Common myeloid progenitor, CD34-positive (primary cell): ENCODE measurements at places on chromosomes 7 and 10.
A peak's percentile ranks its signal among the peaks of the same experiment; 100 is the strongest.

DNA sequence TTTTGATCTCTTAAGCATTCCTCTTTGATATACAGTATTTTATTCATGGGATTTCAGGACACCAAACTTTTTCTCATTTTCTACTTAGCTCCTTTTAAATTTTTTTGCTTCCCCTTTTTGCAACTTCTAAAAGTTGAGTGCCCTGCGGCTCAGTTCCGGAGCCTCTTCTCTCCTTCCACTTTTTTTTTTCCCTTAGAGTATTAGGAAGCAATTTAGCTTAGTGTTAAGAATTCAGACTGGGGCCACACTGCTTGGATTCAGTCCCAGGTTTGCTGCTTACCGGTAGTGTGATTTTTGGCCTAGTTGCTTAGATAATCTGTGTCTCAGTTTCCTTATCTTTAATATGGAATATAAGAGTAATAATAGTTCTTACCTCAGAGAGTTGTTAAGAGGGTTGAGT is 3.4 kb downstream of the STAM start:
- peak; percentile 74 for DNase-seq

GRCh38 chr7:99004216-99004615 is 125.9 kb downstream of the TRRAP start:
- no peak for DNase-seq

DNA sequence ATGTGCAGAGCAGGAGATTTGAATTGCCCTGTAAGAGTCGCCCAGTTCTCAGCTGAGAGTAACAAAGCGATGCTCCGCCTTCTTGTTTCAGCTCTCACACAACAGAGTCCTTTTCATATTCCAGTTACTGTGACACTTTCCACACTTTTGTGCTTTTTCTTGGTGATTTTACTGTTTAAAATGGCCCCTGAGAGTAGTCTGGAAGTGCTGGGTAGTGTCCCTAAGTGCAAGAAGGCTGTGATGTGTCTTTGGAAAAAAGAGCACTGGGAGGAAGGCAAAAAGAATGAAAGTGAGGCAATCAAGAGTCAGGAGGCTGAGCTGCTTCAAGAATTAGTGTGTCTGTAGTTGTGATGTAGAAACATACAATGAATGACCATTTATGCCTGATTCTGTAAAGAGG is 201.2 kb upstream of the SEMA3E start:
- DNase-seq = no peak

- DNase-seq = no peak
Measured at GRCh38 chr7:7701527-7701926, 16.9 kb downstream of the RPA3 start.

- DNase-seq = no peak
Measured at GRCh38 chr7:47454069-47454973, 127.6 kb downstream of the TNS3 start.

GRCh38 chr10:131511391-131511790 is 199.9 kb upstream of the TCERG1L start:
- no peak for DNase-seq

GRCh38 chr10:69415951-69416350 is 767 bp downstream of the TACR2 start:
- DNase-seq = no peak

GRCh38 chr7:1529383-1530116 is 952 bp upstream of the MAFK start:
- no peak for DNase-seq

DNA sequence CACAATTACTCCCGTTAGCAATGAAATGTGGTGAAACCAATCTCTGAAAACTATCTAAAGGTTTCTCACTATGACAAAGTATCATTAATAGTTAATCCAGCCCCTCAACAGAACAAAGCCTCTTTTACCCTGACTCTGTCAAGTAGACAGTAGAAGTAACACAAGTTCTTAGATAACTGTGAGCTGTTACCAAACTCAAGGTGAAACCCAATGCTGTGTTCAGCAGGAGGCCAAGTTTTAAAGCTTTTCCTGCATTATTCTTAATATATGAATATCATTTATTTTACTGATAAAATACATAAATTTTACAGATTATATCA is 109.1 kb downstream of the SRPK2 start:
- DNase-seq = no peak

DNA sequence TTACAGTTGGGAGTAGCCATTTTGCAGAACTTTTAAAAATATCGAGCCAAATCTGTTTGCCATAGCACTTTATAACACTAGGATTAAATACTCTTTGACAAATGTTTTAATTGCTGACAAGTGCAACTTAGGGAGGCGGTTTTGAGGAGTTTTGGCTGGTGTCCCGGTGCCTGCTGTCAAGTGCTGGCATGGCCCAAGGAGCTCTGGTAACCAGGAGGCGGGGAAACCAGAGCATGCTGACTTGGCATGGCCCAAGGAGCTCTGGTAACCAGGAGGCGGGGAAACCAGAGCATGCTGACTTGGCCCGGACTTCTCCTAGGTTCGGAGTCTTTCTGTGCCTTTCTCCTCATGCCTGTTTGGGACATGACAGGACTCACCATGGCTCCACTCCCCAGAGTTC is 30.8 kb upstream of the ZNF32 start:
- no peak for DNase-seq

GRCh38 chr10:62278441-62278910 is 9.8 kb upstream of the RTKN2 start:
- DNase-seq = no peak

- no peak for DNase-seq
Measured at GRCh38 chr10:123649676-123650075, 16.5 kb upstream of the GPR26 start.
